CD14-positive monocyte (primary cell): ENCODE measurements at places on chromosomes 1 and 21. TPM values are rescaled to one million over a fixed set of nuclear protein-coding genes. Genes with fewer than 3 reads are reported as not detected.

Gene TMEM61
- not detected for polyA plus RNA-seq

- DNase-seq = no peak
These were observed 16.1 kb downstream of the DIPK1A start for GRCh38 chr1:92944901-92945747.

Gene UBL4B
- polyA plus RNA-seq = not detected in 2 replicates

DNA sequence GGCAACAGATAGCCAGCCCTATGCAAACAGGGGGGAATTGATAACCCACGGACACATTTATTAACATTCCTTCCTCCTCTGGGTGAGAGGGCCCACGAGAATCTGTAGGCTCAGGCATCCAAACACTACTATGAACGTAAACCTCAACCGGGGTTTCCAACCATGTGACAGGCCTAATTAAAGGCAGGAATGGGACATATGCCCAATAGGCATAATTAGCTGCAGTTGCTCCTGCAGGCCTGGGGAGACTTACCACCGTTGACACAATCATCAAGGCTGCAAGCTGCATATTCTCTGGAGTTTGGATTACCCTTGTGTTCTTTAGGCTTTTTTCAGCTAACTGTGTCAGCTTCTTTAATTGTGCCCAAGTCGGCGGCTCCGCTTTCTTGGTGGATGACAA is 22.2 kb upstream of the GBP1 start:
- no peak for DNase-seq

Gene TINAGL1
- polyA plus RNA-seq = not detected
